Transverse colon (tissue), 4 donors: ENCODE measurements at places on chromosomes 2 and 18. TPM values are rescaled to one million over a fixed set of nuclear protein-coding genes. Genes with fewer than 3 reads are reported as not detected.

The GKN1 gene
- total RNA-seq, result not detected

The FBLN7 gene
- total RNA-seq, result not detected

The TEKT4 gene
- total RNA-seq, result not detected

The IL37 gene
- total RNA-seq, result not detected

DNA sequence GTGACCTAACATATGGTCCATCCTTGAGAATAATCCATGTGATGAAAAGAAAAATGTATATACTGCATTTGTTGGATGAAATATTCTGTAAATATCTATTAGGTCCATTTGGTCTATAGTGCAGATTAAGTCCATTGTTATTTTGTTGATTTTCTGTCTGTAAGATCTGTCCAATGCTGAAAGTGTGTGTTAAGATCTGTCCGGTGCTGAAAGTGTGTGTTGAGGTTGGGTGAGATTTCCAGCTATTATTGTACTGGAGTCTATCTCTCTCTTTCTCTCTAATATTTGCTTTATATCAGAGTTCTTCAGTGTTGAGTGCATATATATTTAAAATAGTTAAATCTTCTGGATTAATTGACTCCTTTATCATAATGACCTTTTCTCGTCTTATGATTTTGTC lies 828.8 kb upstream of the CRIM1 start:
- no peaks in the 10 kb centered on the region for H3K36me3 ChIP-seq
- H3K27ac ChIP-seq, result no peak overlapping the region
- H3K4me3 ChIP-seq, result no peak overlapping the region
- no peak for DNase-seq

GRCh38 chr2:111896576-111896975 lies 1.8 kb upstream of the MERTK start:
- no peaks in the 10 kb centered on the region for H3K4me1 ChIP-seq
- DNase-seq, result no peak
- peaks cover 12% of the 10 kb centered on the region for H3K27me3 ChIP-seq
- H3K27ac ChIP-seq, result no peak overlapping the region

GRCh38 chr2:5991305-5991968 lies 299.3 kb downstream of the SOX11 start:
- no peak overlapping the region for H3K4me3 ChIP-seq
- no peak for DNase-seq
- H3K27me3 ChIP-seq, result no peaks in the 10 kb centered on the region
- no peaks in the 10 kb centered on the region for H3K36me3 ChIP-seq
- H3K4me1 ChIP-seq, result no peaks in the 10 kb centered on the region
- no peak overlapping the region for H3K27ac ChIP-seq

DNA sequence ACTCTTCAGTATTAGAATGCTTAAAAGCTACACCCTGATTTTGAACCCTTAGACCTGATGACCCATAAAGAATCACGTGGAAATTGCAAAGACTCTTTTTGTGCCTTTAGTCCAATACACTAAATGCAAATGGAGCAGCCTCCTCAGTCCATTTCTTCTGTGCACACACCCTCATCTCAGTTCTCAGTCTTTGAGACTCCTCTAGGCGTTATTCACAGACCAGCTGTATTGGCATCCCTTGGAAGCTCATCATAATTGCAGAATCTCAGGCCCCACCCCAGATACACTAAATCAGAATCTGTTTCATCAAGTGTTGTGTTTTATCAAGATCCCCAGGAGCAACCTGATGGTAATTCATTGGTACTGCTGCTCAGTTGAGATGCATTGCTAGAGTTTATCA lies 335.0 kb upstream of the ATP5MC3 start:
- H3K27me3 ChIP-seq, result no peaks in the 10 kb centered on the region
- no peak for DNase-seq
- no peaks in the 10 kb centered on the region for H3K36me3 ChIP-seq
- H3K4me1 ChIP-seq, result no peaks in the 10 kb centered on the region
- no peak overlapping the region for H3K27ac ChIP-seq
- H3K4me3 ChIP-seq, result no peak overlapping the region

DNA sequence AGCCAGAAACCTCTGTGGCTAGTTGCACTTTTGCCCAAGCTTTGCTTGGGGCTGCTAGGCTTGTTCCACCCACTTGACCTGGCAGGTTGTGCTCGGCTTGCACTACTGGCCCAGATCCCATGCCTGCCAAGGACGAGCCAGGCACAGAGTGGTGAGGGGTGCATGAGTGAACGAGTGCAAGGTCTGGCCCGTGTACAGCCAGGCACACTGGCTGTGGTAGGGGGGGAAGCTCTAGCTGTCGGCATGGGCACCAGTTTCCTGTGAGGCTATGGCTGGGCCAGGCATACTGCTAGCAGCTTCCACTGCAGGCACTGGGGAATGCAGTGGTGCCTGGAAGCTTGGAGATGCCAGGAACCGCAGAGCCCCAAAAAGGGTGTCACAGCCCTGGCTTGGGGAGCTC lies 210.4 kb downstream of the AKAIN1 start:
- H3K4me1 ChIP-seq, result no peaks in the 10 kb centered on the region
- H3K4me3 ChIP-seq, result no peak overlapping the region
- H3K27me3 ChIP-seq, result no peaks in the 10 kb centered on the region
- no peaks in the 10 kb centered on the region for H3K36me3 ChIP-seq
- no peak for DNase-seq
- no peak overlapping the region for H3K27ac ChIP-seq

DNA sequence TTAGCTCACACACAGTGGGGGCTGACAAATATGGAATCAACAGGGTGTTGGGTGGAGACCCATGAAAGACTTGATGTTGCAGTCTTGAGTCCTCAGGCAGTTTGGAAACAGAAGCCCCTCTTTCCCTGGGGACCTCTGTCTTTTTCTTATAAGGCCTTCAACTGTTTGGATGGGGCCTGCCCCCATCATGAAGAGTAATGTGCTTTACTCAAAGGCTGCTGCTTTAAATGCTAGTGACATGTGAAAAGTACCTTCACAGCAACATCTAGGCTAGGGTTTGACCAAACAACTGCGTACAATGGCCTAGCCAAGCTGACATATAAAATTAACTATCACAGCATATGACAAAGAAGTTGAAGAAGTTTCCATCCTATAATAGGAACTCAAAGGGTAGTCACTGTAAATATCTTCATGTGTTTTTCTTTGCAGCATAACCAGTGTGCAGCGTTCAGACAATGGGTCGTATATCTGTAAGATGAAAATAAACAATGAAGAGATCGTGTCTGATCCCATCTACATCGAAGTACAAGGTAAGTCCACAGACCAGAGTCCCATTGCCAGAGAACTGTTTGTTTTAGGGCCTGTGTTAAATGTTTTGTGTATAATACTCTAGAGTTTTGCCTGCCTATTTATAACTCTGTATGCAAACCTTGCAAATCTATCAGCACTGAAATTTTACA lies 46.3 kb downstream of the MERTK start:
- no peaks in the 10 kb centered on the region for H3K36me3 ChIP-seq
- H3K4me1 ChIP-seq, result peaks cover 21% of the 10 kb centered on the region
- H3K27me3 ChIP-seq, result no peaks in the 10 kb centered on the region

- H3K36me3 ChIP-seq, result no peaks in the 10 kb centered on the region
- DNase-seq, result no peak
- H3K4me1 ChIP-seq, result no peaks in the 10 kb centered on the region
- H3K27me3 ChIP-seq, result no peaks in the 10 kb centered on the region
- no peak overlapping the region for H3K27ac ChIP-seq
Measured at GRCh38 chr2:75527676-75528075, 33.1 kb downstream of the EVA1A start.

DNA sequence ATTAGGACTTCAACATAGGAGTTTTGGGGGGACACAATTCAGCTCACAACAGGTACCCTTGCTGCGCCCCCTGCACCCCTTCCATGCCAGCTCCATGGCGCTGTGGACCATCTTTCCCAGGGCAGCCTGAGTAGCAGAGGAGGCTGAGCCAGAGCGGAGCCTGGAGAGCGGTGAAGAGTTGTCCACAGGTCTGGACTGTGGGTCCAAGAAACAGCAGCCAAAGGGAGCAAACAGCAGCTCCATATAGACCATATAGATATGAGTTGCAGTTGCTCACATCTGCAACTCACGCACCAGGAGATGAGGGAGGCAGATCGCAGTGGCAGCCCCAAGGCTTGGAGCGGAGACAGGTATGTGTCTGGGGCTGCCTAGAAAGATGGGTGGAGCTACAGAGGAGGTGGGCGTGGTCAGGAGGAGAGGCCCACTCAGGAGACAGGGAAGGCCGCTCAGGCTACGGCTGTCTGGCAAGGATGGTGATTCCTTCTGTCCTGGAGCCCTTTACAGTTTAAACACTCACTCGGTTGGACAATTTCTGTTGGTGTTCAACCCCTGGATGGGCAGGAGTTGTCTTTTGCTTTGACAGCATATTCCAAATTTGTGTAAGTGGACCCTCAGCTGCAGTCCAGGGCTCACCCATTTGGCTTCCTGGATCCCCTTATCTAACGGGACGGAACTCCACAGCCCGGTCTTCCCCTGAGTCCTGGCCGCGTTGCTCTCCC lies 155.1 kb downstream of the LPIN1 start:
- H3K27ac ChIP-seq, result no peak overlapping the region
- no peak for DNase-seq
- H3K4me1 ChIP-seq, result no peaks in the 10 kb centered on the region
- no peaks in the 10 kb centered on the region for H3K36me3 ChIP-seq
- no peaks in the 10 kb centered on the region for H3K27me3 ChIP-seq

DNA sequence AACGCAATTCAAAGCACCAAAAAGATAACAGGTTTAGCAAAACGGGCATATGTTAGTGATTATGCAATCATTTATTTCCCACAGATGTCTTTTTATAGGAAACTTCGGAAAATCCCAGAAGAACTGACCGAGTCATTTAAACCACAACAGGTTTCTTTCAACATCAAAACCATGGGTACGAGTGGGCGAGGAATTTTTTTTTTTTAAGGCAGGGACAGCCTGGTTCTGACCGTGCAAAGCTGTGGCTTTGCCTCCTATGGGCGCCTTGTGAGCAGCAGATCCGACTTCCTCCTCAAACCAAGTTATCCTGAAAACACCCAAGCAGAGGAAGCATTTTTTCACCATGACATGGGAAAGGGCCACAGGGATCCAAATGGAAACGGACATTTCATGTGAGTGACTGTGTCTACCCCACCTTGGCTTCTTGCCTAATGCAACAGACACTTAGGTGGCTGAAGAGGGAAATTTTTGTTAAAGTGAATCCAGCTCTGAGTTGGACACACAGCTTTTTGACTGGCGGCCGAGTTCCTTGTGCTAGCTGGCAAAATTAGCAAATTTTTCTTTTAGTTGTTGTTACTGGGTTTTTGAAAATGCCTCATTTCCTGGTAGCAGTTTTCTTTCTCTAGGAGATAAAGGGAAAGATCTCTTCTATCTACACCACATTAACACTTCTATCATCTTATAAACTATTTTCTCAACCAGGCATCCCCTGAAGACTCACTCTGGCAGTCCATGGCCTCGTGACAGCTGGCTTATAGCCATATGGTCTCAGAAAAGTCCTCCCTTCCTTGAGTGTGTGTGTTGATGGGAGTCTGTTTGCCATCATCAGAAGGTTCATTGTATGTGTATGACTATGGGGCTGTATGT lies 487.4 kb upstream of the ZEB2 start:
- no peak overlapping the region for H3K4me3 ChIP-seq
- peaks cover 1% of the 10 kb centered on the region for H3K4me1 ChIP-seq
- H3K27me3 ChIP-seq, result no peaks in the 10 kb centered on the region
- no peaks in the 10 kb centered on the region for H3K36me3 ChIP-seq

DNA sequence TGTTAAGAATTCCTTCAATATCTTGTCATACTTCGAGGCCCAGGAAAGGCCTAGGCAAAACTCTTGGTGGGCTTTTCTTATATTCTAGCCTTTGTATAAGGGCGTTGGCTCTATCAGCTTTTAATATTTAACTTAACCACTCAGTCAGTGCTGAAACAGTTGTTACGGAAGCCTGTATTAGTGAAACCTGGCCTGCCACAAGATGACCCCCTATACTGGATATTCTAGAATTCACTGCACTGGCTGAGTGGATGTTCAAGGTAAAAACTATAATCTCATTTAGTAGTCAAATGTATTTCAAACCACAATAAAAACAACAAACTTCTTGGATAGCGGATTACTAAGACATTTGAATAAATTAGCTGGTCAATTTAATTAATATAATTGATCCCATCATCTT lies 91.7 kb upstream of the HNMT start:
- no peaks in the 10 kb centered on the region for H3K27me3 ChIP-seq
- no peaks in the 10 kb centered on the region for H3K36me3 ChIP-seq
- no peak overlapping the region for H3K4me3 ChIP-seq
- no peak overlapping the region for H3K27ac ChIP-seq
- no peak for DNase-seq

DNA sequence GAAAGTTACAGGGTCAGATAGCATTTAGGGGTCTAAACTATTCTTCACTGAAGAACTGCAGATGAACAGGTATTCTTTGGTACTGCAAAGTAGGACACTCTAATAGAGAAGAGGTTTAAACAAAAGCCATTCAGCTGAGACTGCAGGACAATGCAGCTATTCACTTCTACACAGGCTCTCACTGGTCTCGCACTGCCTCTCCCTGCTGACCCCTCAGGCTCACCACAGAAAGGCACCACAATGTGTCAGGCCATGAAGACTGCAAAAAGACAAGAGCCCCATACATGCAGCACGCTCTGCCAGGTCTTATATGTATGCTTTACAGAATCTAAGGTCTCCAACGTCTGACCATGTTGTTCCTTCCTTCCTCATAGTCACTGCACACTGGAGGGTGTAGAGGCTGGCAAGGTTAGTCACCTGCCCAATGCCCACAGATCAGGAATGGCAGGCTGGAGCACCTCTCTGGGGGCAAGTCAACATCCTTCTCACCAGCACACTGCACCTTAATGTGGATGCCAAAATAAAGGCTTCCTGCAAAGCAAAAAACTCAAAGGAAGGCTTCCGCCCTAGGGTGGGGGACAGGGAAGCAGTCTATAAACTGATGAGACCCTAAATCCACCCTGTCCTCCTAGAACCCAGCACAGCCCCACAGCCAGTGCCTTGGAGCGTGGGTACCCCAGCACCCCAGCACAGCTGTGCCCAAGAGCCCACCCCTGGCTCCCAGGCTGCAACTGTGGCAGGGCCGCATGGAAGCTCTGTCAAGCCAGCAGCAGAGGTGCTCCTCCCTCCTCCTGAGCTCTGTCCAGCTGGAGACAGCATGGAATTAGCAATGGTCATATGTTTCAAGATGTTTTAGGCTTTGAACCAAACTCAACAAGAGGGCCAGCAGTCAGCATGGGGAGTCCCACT lies 10.7 kb upstream of the RNU4ATAC start:
- H3K4me3 ChIP-seq, result no peak overlapping the region
- DNase-seq, result no peak
- H3K27me3 ChIP-seq, result no peaks in the 10 kb centered on the region
- no peaks in the 10 kb centered on the region for H3K36me3 ChIP-seq
- H3K27ac ChIP-seq, result no peak overlapping the region

DNA sequence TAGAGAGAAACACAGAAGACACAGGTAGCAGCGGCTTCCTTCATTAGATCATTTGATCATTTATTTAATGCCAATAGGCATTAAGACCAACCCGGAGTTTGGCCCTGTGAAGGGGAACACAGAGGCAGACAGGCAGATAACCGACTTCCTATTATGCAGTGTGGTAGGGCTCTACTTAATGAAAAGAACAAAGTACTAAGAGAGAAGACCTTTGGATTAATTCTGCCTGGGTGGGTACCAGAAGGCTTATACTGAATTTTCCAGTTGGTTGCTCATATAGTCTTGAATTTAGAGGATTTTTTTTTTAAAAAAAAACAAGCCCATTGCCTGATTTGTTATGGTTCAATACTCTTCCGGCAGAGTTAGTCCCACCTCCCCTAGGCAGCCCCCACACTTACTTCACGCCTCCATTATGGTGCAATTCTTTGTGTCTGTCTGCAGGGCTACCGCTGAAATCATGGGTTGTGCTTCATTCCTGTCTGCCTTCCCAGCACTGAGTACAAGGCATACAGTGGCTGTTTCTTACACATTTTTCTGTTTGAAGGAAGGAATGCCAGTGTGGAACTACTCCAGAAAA lies 244.3 kb upstream of the APCDD1 start:
- no peak for DNase-seq
- no peak overlapping the region for H3K27ac ChIP-seq
- H3K36me3 ChIP-seq, result no peaks in the 10 kb centered on the region
- H3K4me1 ChIP-seq, result no peaks in the 10 kb centered on the region
- H3K4me3 ChIP-seq, result no peak overlapping the region
- H3K27me3 ChIP-seq, result no peaks in the 10 kb centered on the region
